ENCODE measurements at places on chromosomes 13 and 19.

DNA sequence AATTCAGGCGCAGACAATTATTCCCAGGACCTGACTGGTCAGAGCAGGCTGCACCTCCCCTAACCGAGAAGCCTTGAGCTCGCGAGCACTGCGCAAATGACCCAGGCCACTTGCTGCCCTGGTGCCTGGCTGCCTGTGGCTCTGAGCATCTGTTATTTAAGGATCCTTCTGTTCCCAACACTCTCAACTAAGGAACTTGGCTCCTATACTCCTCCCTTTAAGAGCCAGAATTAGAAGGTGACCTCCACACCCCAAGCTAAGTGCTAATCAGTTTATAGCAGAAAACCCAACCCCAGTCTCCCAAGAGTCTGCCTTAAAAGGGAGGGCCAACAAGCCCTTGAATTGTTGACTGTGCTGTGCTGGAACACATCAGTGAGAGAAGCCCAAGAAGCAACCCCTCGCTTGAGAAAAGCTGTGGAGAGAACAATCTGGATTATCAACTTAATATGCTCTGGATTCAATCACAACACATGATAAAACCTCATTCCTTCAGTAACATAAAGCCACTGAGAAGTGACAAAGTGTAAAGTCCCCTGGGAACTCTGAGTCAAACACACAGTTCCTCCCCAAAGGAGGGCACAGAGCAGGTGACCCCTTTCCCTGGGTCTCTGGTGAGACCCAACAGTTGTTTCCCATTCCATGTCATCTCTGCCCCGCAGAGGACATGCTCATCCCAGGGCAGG is 14.6 kb downstream of the AKAP8L start:
- DNase-seq: no peak

DNA sequence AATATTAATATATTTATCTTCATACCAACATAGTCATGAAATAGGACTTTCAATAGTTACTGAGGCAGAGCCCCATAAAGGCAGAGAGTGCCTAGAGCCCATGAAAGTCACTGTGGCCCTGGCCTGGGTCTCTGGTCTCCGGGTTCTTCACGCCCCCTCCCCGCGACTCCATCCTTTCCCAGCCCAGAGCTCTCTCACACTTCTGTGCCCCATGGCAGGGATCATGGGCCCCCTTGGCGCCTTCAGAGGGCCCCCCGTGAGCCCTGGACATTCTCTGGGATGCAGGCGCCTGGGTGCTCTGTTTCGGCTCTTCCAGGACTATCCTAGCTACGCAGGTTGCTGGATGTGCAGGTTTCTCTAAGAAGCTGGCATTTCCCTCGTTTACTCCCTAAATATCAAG is 228.4 kb downstream of the TEX29 start:
- no peak for DNase-seq

DNA sequence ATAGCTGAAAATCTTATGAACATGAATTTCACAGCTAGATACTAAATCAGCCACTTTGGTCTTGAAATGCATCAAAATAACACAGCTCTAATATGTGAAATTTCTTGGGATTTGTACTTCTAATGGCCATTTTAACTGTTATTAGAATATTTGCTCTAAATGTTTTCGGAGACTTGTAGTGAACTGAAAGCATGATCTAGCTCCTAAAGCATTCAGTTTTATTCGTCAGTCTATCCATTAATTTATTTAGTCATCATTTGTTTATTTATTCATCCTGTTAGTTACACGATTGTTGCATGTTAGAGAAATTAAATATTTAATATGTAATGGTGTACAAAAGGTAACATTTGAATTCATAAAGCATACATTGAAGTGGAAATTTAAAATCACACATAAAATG is 1132.7 kb downstream of the SLITRK1 start:
- no peak for DNase-seq

- DNase-seq: no peak
These were observed 20.8 kb upstream of the POU2F2 start for GRCh38 chr19:42152910-42153671.

DNA sequence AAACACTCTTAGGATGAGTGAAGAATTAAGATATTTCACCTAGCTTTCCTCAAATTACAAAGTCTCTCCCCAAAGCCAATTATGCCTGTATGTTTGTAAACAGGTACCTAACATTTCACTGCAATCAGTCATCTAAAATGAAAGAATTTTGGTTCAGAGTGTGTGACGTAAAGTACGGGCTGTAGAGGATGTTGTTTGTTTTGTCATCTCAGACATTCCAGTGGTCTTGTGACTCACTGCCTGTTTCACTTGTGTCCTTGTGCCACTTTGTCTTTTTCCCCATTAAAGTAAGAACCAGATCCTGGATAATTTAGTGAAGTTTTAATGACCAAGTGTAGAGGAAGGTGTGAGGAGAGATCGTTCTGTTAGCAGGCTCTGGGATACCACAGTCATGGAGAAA is 28.6 kb upstream of the EID2 start:
- peak; percentile 9 for DNase-seq

DNA sequence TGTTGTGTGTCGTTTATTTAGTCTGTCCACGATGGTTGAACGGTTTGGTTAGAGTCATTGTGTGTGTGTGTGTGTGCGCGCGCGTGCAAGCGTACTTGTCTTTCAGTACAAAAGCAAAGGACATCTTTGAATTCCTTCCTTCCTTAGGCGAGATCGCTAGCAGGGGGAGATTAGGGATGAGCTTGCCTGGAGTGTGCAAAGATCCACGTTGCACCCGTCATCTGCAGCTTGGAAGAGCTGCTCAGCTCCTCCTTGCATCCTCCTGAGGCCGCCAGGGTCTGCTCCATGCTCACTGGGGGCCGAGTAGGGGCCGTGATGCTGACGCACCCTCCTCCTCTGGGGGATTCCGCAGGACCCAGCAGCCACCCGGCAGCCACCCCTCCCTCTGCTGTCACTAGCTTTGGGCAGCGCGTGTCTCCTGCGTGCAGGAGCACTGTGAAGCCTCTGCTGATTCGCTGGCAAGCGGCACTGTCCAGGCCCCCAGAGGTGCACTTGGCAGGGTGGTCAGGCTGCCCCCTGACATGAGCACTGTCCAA is 137.3 kb downstream of the KDM4B start:
- DNase-seq: no peak

GRCh38 chr19:29527500-29528328 is 1.9 kb downstream of the VSTM2B start:
- no peak for DNase-seq

DNA sequence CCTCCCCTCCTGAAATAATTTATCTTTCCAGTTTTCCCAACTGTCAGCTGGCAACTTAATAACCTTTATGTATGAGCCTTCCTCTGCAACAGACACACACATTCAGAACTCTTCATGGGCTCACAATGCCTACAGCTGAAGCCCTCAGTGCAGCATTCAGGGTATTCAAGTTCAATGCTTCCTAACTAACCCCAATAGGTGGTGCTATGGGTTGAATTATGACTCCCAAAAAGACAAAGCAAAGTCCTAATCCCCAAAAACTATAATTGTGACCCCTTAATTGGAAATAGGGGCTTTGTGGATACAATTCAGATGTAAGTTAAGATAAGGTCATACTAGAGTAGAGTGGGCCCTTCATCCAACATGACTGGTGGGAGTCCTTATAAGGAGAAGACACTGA is 202.2 kb downstream of the SUCLA2 start:
- DNase-seq: peak; percentile 27

GRCh38 chr19:28884786-28885476 is 328.0 kb downstream of the UQCRFS1 start:
- DNase-seq: no peak

GRCh38 chr13:74523057-74523456 is 388.9 kb upstream of the KLF12 start:
- DNase-seq: no peak

DNA sequence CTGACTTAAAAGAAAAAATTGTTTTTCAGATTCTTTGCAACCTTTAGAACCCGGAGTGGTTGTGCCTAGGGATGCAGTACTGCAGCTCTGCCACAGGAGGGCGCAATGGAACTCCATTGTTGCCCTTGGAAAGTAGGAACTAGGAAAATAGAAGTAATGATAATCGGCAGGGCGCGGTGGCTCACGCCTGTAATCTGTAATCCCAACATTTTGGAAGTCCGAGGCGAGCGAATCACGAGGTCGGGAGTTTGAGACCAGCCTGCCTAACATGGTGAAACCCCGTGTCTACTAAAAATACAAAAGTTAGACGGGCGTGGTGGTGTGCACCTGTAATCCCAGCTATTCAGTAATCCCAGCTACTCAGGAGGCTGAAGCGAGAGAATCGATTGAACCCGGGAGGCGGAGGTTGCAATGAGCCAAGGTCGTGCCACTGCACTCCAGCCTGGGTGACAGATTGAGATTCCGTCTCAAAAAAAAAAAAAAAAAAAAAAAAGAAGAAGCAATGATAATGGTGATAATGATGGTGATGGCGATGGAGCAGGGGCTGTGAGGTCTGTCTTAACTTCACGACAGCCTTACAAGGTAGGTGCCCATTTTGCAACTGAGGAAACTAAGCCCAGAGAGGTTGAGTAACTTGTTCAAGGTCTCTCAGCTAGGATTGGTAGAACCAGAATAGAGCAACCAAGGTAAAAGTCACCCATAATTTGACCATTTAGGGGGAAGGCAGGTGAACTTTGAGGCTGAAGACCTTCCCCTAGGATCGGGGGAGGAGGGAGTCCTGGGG is 5.5 kb upstream of the ADAMTS10 start:
- peak; percentile 48 for DNase-seq

GRCh38 chr13:26882731-26883130 is 122.1 kb upstream of the GPR12 start:
- no peak for DNase-seq

DNA sequence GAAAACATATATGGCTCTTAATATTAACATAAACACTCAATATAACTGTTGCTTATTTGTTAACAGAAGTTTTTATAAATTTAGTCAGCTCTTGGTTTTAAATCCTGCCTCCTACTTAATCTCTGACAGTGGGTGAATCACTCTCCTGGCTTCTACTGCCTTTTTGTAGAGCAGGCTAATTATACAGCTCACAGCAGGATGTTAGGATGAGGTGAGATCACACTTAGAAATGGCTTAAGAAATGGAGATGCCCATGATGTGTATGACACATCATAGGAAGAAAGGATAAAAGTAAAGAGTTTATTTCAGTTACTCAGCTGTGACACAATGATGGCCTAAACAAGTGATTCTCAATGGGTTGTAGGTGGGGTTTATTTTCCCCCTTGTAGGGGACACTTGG is 345.6 kb downstream of the SPRY2 start:
- DNase-seq: peak; percentile 81

GRCh38 chr13:106099765-106100164 is 435.7 kb downstream of the EFNB2 start:
- DNase-seq: no peak

GRCh38 chr19:49877879-49878743 is 609 bp downstream of the TBC1D17 start:
- DNase-seq: peak; percentile 97

DNA sequence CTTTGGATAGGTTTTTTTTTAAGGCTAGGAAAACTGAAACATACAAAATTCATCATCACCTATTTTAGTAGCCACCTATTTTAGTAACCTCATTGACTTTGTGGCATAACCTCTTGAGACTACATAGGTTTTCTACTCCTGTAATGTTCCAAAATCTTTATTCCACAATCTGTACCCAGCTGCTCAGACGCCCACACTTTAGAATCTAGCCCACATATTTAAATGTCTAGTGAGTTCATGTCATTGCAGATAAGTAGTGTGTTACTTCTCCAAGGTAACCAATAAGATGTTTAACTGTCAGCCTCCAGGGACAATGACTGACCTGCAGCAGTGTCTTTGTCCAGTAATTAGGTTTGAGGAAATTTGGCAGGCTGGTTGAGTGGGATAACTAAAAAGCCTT is 330.2 kb downstream of the MZT1 start:
- DNase-seq: no peak

DNA sequence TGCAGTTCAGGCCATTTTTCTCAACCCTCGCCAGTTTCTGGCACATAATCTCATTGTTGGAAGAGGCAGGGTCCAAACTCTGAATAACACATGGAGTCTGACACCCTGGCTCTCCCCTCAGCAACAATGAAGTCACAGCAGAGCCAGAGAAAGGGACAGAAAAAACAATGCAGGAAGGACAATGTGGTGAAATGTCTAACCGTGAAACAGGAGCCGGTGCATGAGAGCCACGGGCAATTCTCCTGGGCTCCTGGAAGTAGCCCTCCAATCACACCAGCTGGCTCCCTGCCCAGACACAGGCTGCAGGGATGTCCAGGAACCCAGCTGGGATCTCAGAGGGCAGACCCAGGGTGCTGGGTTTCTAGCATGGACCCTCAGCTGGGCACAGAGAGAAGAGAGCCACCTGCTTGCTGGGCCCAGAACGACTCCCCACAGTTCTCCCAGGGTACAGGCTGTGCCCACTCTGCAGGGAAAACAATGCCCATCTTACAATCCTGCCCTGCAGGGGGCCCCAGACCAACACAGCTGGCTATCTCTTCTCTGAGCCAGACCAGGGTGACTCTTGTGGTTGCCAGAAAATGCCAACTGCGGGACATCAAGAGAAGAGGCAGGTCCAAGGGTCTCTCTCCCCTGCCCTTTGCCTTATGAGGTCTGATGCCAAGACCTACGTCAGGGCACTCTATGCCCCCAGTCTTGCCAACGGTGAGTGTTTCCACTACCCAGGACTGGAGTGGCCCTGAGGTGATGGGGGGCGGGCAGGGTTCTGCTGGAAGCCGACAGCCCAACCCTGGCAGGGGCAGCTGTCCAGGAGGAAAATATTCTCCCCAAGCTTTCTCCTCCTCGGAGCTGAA is 64.5 kb downstream of the CEBPG start:
- peak; percentile 17 for DNase-seq

DNA sequence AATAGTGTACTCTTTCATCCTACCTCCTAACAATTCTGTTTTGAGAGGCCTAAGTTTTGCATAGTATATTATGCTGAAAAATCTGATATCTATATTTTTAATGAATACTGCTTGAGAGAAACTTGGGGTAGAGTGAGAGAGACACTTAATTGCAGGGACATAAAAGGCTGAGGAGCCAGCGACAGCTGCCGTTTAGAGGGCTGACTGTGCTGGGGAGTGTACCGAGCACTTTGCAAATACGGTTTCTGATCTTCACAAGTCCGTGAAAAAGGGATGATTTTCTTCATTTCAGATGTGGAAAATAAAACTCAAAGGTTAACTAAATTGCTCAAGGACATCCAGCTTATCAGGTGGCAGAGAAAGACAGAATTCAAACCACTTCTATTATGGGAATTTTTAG is 97.4 kb downstream of the CAB39L start:
- DNase-seq: no peak

- DNase-seq: no peak
These were observed 692.6 kb downstream of the PCDH17 start for GRCh38 chr13:58324161-58324560.

Measured in AG10803 (cell line).